GM12892 (cell line): ENCODE measurements at places on chromosomes 3 and 15.

- DNase-seq: no peak
Observed at GRCh38 chr3:172698631-172699030, 12.2 kb downstream of the NCEH1 start.

GRCh38 chr3:108131475-108132134, 40.8 kb upstream of the CD47 start:
- no peak for DNase-seq

DNA sequence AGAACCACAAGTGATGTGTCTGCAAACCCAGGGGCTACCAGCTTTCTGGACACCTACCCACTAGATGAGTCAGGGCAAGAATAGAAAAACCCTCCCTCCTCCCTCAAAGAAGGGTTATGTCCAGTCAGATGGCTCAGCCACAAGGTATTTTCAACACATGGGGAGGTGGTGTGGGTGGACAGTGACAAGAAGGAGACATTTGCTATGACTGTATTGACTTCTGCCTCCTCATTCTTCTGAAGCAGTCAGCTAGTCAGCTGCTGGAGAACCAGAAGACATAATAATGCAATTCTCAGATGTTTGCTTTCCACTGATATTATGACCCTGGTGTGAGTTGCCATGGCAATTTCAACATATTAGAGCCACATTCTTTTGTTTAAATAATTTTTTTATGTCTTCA, 66.7 kb upstream of the GOLGA8B start:
- DNase-seq: no peak

DNA sequence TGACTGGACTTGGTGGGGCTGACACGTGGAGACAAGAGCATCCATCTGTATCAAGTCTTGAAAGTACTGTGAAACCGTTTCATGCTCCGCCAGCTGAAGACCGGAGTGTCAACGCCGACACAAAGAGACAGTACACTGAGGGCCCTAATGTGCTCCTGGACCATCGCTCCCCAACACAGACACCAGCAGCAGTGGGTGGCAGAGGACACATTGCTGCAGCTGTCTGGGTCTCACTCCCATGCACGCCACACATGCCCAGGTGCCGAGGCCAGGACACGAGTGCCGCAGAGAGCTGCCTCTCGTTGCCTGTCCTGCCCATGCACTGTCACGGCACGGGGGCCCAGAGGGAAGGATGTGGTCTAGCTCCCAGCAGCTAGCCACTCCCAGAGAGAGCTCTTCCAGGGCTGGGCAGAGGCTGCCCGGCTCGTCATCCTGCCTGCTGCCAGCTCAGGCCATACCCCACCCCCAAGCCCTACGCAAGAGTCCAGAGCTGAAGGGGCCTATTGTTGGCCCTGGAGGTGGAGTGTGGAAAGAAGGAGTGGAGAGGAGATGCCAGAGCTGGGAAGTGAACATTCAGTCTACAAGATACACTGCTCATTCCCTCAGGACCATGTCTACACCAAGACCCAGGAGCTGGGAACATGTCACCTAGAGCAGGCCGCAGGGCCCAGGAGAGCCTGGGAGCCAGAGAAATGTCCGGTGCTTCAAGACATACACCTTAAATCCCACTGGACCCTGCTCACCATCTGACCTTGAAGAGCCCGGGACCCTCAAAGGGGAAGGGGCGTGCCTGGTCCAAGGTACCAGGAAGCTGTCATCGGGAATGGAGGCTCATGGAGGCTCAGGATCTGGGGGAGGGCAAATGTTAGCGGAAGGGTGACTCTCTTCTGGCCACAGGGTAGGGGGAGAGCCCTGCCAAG, 7.7 kb downstream of the TNK2 start:
- DNase-seq: no peak
